ENCODE measurements at places on chromosomes 11 and 22. TPM values are rescaled to one million over a fixed set of nuclear protein-coding genes. Genes with fewer than 3 reads are reported as not detected.

SLC6A5 gene
- total RNA-seq: not detected

NCAM1 gene
- 141 TPM for total RNA-seq

MPZL3 gene
- 5.0 TPM for total RNA-seq

BTG4 gene
- total RNA-seq: not detected

NOX4 gene
- total RNA-seq: 17.9 TPM

CSNK1E gene
- 261 TPM for total RNA-seq

GRCh38 chr11:29328961-29329441 is 687.8 kb downstream of the KCNA4 start:
- H3K27ac ChIP-seq: no peak overlapping the region
- H3K36me3 ChIP-seq: no peaks in the 10 kb centered on the region
- DNase-seq: no peak
- H3K4me1 ChIP-seq: peaks cover 18% of the 10 kb centered on the region
- H3K4me3 ChIP-seq: no peak overlapping the region
- H3K27me3 ChIP-seq: no peaks in the 10 kb centered on the region

GRCh38 chr22:17985606-17986005 is 38.8 kb downstream of the MICAL3 start:
- H3K36me3 ChIP-seq: no peaks in the 10 kb centered on the region
- peaks cover 24% of the 10 kb centered on the region for H3K4me1 ChIP-seq
- H3K27ac ChIP-seq: no peak overlapping the region
- H3K27me3 ChIP-seq: no peaks in the 10 kb centered on the region
- no peak overlapping the region for H3K4me3 ChIP-seq

GRCh38 chr11:36702330-36703054 is 104.5 kb upstream of the RAG2 start:
- H3K27me3 ChIP-seq: peaks cover 14% of the 10 kb centered on the region
- H3K27ac ChIP-seq: no peak overlapping the region
- H3K36me3 ChIP-seq: no peaks in the 10 kb centered on the region

- no peak overlapping the region for H3K27ac ChIP-seq
- no peak for DNase-seq
- peaks cover 24% of the 10 kb centered on the region for H3K36me3 ChIP-seq
- no peaks in the 10 kb centered on the region for H3K4me1 ChIP-seq
- H3K4me3 ChIP-seq: no peak overlapping the region
- no peaks in the 10 kb centered on the region for H3K27me3 ChIP-seq
Measured at GRCh38 chr22:30002861-30003486, 77.3 kb upstream of the HORMAD2 start.

GRCh38 chr22:22702237-22703202 is 58.1 kb downstream of the GGTLC2 start:
- H3K27me3 ChIP-seq: peaks cover 72% of the 10 kb centered on the region
- no peak overlapping the region for H3K4me3 ChIP-seq
- no peak for DNase-seq
- no peaks in the 10 kb centered on the region for H3K36me3 ChIP-seq
- H3K27ac ChIP-seq: no peak overlapping the region
- H3K4me1 ChIP-seq: no peaks in the 10 kb centered on the region

Measured in mesothelial cell of epicardium (in vitro differentiated cells).